ENCODE measurements at places on chromosomes 7 and 10. TPM values are rescaled to one million over a fixed set of nuclear protein-coding genes. Genes with fewer than 3 reads are reported as not detected.

- peaks cover 15% of the 10 kb centered on the region for H3K4me1 ChIP-seq
- H3K27me3 ChIP-seq = no peaks in the 10 kb centered on the region
- H3K36me3 ChIP-seq = no peaks in the 10 kb centered on the region
- H3K4me3 ChIP-seq = no peak overlapping the region
- H3K27ac ChIP-seq = no peak overlapping the region
Observed at GRCh38 chr10:75525067-75525466, 93.6 kb downstream of the LRMDA start.

- H3K4me1 ChIP-seq = peaks cover 15% of the 10 kb centered on the region
- H3K27ac ChIP-seq = no peak overlapping the region
- no peak overlapping the region for H3K4me3 ChIP-seq
- H3K27me3 ChIP-seq = peaks cover 56% of the 10 kb centered on the region
Observed at GRCh38 chr10:119541046-119541445, 1.5 kb downstream of the RGS10 start.

DNA sequence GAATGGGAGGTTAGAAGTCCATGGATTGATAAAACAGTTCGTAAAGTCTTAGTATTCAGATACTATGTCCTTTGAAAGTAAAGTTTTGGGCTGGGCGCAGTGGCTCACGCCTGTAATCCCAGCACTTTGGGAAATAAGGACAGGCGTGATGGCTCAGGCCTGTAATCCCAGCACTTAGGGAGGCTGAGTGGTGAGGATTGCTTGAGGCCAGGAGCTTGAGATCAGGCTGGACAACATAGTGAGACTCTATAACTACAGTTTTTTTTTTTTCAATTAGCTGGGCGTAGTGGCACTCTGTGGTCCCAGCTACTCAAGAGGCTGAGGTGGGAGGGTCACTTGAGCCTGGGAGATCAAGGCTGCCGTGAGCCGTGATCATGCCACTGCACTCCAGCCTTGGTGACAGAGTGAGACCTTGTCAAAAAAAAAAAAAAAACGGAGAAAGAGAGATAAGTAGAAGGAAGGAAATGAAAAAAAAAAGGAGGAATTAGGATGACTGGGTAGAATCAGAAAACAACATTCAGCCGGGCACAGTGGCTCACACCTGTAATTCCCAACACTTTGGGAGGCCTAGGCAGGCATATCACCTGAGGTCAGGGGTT, 25.7 kb upstream of the AGFG2 start:
- no peak for DNase-seq
- no peaks in the 10 kb centered on the region for H3K4me1 ChIP-seq
- no peaks in the 10 kb centered on the region for H3K27me3 ChIP-seq
- H3K27ac ChIP-seq = no peak overlapping the region
- no peaks in the 10 kb centered on the region for H3K36me3 ChIP-seq

DNA sequence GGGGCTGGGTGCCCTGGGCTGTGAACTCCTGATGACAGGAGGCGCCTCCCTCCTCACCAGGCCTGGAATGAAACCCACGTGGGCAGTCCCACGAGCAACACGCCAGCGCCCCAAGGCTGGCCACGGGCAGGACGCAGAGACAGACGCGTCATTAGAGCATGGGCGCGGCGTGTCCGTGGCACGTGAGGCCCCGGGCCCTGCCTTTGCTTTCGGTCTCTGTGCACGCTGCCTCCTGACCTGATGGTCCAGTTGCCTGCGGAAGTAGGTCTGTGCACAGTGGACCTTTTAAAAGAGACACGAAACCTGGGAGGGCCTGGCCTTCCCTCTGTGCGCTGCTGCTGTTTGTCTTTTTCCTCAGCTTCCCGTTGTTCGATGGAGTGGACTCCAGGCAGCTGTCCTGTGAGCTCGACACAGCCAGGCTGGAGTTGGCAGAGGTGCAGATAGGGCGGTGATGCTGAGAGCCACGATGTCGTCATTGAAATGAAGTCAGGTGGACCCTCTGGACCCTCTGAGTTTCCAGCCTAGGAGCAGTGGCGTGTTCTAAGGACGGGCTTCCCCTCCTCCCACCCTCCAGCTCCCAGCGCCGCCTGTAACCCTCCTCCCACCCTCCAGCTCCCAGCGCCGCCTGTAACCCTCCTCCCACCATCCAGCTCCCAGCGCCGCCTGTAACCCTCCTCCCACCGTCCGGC, 40.1 kb upstream of the CFAP46 start:
- no peak overlapping the region for H3K4me3 ChIP-seq
- H3K36me3 ChIP-seq = no peaks in the 10 kb centered on the region
- peaks cover 5% of the 10 kb centered on the region for H3K4me1 ChIP-seq
- H3K27ac ChIP-seq = no peak overlapping the region
- H3K27me3 ChIP-seq = peaks cover 5% of the 10 kb centered on the region
- DNase-seq = no peak

The HOXA10 gene
- not detected for total RNA-seq

The C7orf33 gene
- not detected for total RNA-seq

Measured in neural progenitor cell (in vitro differentiated cells).